Activated CD8-positive, alpha-beta memory T cell treated with anti-CD3 and anti-CD28 coated beads for 24 hours (primary cell): ENCODE measurements at places on chromosomes 1 and 21.

DNA sequence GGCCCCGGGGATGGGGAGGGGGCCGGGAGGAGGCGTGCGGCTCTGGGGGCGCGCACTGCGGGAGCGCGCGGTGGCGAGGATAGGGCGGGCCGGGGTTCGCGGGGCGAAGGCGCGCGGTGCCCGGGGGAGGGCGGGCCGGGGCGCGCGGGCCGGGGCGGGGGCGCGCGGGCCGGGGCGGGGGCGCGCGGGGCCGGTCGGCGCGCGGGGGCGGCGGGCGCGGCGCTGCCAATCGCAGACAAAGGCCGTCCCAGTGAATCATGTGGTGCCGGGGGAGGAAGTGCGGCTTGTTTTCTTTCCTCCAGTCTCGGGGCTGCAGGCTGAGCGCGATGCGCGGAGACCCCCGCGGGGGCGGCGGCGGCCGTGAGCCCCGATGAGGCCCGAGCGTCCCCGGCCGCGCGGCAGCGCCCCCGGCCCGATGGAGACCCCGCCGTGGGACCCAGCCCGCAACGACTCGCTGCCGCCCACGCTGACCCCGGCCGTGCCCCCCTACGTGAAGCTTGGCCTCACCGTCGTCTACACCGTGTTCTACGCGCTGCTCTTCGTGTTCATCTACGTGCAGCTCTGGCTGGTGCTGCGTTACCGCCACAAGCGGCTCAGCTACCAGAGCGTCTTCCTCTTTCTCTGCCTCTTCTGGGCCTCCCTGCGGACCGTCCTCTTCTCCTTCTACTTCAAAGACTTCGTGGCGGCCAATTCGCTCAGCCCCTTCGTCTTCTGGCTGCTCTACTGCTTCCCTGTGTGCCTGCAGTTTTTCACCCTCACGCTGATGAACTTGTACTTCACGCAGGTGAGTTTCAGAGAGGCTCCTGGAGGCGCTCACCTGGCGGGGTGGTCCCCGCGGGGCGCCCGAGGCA, at the start of gene GPR137B:
Gene GPR137B, plus strand, starts transcription at position 287 of the 851 bp plus-strand sequence. Its CDS starts 84 bp downstream, at position 371.
- peak; percentile 82 for DNase-seq

DNA sequence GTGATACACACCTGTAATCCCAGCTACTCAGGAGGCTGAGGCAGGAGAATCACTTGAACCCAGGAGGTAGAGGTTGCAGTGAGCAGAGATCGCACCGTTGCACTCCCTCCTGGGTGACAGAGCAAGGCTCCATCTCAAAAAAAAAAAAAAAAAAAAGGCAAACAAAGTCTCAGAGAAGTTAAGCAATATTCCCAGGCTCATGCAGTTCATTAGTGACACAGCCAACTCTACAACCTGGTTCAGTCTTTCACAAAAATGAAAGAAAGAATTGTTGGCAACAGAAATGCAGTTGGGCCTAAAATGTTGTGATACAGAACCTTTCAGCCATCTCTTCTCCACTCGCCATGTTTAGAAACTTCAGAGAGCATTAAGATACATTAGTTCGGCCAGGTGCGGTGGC, 242.1 kb downstream of the LTN1 start:
- DNase-seq: no peak

- no peak for DNase-seq
Observed at GRCh38 chr21:31201144-31201543, 142.9 kb downstream of the TIAM1 start.

- DNase-seq: no peak
Observed at GRCh38 chr1:56967900-56968832, 2.4 kb upstream of the C8B start.

GRCh38 chr1:243535014-243535413, 279.2 kb downstream of the SDCCAG8 start:
- DNase-seq: no peak

DNA sequence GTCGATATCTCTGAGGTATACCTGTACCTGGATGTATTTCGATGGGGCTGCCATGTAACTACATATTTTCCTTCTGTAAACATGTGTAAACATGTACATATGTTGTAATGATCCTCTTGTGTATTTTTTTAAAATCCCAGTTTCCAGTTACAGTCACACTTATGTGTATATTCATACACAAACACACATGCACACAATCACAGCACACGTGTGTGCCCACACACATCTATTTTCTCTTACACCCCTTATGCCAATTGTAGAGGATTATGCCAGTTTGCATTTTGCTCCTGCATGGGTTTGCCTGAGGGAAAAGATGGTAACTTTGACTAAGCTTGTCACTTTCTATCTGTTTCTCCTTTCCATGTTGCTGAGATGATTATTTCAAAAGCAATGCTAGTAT, 10.1 kb downstream of the SYT14 start:
- no peak for DNase-seq
